NCI-H1436 (cell line): ENCODE measurements at places on chromosomes 11 and 22.

DNA sequence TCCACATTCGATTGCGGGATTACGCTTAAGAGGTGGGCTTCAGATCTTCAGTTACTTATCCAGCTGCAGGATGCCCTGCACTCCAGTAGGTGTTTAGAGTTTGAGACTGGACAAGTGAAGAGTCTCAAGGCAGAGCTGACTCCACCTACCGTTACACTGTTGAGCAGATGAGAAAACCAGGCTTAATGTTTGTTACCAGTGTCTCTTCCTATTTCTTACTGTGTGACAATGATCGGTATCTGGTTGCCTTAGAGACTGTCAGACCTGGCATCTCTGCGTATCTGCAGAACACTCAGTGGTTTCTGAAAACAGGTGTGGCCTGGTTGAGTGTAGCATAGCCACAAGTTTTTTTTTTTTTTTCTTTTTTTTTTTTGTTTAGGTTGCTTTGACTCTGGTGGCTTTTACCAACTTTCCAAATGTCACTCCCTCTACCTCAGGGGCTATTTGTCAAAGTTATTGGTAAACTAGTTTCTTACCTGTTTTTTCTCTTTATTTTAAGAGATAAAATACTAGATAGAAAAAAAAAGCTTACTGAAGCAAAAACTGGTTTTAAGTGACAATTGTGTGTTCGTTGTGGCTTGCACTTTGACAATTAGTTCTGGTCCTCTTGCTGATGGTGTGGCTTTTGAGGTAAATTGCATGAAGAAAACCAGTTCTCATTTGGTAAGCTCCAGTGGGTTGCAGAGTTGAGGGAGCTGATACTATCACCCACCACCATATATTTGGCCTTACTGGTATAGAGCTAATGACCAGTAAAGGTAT, 284.8 kb downstream of the ETS1 start:
- DNase-seq = no peak

DNA sequence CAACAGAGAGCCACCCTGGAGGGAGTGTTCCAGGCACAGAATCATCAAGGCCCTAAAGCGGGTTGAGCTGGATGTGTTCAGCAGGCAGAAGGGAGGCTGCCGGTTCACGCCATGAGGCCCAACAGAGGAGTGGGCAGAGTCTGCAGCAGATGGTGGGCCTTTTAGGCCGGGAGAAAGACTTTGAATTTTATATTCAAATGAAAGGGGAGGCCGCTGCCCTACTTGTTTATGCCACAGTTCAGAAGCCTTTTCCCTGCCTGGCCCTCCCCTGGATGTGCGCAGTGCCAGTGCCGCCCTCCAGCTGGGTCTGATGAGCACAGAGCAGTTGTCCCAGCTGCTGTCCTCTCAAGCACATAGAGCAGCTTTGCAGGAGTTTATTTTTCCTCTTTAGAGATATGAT, 46.9 kb upstream of the TTC12 start:
- DNase-seq = no peak

- no peak for DNase-seq
Observed at GRCh38 chr11:47327949-47328348, 24.6 kb downstream of the MYBPC3 start.

DNA sequence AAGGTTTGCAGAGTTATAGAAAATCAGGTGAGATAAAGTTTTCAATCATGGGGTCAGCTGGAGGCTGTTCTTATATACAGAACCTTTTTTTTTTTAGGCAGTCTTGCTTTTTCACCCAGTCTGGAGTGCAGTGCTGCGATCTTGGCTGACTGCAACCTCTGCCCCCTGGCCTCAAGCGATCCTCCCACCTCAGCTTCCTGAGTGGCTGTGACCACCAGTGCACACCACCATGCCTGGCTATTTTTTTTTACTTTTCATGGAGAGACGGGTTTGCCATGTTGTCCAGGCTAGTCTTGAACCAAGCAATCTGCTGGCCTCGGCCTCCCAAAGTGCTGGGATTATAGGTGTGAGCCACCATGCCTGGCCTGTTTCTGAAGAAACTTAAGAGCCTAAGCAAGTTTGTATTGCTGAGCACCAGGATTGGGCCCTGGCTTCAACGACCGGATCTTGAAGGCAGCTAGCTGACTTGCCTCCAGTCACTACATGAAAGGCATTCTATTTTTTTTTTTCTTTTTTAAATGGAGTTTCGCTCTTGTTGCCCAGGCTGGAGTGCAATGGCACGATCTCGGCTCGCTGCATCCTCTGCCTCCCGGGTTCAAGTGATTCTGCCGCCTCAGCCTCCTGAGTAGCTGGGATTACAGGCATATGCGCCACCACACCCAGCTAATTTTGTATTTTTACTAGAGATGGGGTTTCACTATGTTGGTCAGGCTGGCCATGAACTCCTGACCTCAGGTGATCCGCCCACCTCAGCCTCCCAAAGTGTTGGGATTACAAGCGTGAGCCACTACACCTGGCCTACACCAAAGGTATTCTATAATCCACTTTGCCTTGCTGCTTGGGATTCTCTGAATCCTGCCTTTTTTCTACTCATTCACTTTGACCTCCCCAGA, 7.6 kb downstream of the XBP1 start:
- no peak for DNase-seq

DNA sequence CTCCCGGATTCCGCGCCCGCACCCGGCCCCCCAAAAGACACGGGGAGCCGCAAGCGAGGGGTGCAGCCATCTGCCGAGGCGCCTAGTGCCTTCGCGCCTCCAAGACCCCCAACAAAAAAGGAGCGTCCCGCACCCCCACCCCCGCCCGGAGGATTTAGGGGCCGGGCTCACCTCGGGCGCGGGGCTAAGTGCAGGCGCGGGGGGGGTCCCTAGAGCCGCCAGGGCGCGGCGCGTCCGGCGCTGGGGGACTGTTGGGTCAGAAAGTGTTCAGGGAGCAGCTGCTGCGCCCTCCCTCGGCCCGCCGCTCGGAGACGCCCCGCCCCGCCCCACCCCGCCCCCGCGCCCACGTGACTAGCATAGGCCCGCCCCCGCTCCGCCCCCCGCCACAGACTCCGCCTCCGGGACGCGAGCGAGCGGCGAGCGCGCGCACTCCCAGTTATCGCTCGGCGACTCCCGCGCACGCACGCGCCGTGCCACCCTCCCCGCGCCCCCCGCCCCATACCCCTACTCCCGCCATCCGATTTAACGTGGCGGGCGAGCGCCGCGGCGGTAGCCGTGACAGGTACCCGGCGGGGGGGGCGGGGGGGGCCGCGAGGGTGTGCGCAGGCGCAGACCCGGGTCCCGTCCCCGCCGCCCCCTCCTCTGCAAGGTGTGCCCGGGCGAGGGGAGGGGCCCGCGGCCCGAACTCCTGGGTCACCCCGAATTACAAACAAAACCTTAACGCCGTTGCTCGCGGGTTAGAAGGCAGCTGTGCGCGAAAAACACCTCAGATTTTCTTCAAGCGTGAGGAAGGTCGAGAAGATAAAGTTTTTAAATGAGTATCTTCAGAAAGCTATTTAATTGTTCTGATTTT, 56.2 kb downstream of the KCNJ4 start:
- DNase-seq = peak; percentile 82

- DNase-seq = no peak
Observed at GRCh38 chr22:28900379-28900925, 17.1 kb downstream of the ZNRF3 start.

DNA sequence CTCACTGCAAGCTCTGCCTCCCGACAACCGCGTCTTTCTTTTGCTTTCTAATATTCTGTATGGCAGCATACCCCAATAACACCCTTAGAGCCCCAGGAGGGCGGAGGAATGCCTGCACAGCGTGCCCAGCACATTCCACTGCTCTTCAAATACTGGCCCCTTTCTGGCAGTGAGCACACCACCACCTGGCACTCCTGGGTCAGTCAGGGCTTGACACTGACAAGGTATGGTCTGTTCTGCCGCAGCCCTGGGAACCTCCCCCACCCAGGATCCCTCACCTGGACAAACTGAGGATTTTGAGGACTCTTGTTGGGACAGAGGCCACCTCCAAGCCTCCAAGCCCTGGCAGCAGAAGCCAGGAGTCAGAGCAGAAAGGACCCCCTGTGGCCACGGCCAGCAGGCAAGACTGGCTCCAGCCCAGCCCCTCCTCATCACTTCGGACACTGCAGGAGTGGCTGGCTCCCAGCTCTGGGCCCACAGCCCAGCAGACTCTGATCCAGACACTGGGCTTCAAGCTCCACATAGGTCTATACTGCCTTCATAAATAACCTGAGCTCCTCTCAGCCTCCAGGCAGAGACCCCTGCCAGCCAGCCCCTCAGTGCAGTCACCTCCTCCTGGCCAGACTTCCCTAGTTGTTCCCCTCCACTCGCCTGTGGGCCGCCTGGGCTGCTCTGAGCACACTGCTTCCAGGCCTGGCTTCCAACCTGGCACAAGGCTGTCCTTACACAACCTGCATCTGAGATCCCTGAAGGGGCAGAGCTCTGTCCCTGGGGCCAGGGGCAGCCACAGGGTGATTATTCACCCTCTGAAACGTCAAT, 14.5 kb downstream of the CARS1 start:
- no peak for DNase-seq

- DNase-seq = no peak
Observed at GRCh38 chr11:41301023-41301422, 158.4 kb downstream of the LRRC4C start.
